ENCODE measurements at places on chromosomes 13 and 19. TPM values are rescaled to one million over a fixed set of nuclear protein-coding genes. Genes with fewer than 3 reads are reported as not detected.

Gene ACOD1
- total RNA-seq = not detected

Gene RNF17
- total RNA-seq = not detected

Gene KLK2
- not detected for total RNA-seq

Gene PSG4
- not detected for total RNA-seq

Gene KLF1
- not detected for total RNA-seq

Gene P2RY11
- 1.9 TPM for total RNA-seq

Gene GFY
- total RNA-seq = not detected

Gene SLC15A1
- total RNA-seq = not detected

DNA sequence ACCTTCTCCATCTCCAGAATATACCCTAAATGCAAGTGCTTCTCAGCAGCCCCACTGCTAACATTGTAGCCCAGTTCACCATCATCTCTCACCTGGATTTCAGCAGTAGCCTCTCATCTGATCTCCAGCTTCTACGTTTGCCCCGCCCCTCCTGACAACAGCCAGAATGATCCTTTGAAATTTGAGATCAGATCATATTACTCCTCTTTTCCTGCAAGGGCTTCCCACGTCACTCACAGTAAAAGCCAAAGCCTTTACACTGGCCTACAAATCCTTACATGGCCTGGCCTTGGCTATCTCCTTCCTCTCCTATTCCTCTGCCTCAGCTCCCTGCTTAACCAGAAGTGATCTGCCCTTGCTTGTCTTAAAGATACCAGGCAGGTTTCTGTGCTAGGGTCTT is 94.3 kb upstream of the NBEA start:
- DNase-seq = no peak

DNA sequence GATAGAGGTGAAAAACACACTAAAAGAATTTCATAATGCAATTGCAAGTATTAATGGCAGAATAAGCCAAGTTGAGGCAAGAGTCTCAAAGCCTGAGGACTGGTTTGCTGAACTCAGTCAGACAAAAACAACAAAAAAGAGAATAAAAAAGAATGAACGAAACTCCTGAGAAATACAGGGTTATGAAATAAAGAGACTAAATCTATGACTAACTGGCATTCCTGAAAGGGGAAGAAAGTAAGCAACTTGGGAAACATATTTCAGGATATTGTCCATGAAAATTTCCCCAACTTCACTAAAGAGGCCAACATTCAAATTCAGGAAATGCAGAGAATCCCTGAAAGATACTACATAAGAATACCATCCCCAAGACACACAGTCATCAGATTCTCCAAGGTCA is 47.8 kb downstream of the UBL3 start:
- no peak for DNase-seq

DNA sequence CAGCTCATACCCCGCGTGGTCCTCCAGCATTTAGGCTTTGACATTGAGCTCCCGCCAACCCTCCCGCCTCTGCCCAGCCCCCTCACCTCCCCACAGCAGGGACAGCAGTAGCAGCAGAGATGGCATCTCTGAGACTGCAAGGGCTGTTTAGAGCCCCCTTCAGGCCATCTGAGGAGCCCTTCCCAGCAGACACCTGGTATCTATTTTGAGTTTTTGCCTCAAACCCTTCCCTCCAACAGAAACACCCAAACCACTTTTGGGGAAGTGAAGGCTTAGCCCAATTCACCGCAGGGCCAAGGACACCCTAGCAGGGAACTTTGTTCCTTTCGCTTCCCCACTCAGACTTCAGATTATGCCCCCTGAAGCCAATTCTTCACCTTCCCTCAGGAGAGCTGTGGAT is 6.3 kb upstream of the ZNF175 start:
- DNase-seq = no peak

- DNase-seq = no peak
These were observed 291.1 kb downstream of the LMO7 start for GRCh38 chr13:75927183-75927669.

DNA sequence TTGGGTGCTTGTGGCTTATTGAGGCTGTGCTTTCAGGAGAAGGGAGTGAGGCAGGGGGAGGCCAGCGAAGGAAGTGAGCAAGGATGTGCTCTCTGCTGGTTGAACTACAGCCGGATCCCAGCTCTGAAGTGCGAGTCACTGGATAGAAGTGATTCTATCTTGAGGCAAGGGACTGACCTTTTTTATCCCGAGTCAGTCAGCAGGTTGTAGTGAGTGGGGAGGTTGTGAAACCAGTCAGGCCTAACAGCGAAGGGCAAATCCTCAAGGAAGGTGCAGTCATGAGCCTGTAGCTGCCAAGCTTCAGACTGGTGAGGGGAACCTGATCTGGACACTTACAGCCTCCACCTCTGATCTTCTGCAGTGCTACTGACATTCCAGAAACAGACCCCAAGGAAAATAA is 18.6 kb downstream of the SCEL start:
- no peak for DNase-seq

GRCh38 chr19:873084-873483 is 13.6 kb downstream of the CFD start:
- no peak for DNase-seq

DNA sequence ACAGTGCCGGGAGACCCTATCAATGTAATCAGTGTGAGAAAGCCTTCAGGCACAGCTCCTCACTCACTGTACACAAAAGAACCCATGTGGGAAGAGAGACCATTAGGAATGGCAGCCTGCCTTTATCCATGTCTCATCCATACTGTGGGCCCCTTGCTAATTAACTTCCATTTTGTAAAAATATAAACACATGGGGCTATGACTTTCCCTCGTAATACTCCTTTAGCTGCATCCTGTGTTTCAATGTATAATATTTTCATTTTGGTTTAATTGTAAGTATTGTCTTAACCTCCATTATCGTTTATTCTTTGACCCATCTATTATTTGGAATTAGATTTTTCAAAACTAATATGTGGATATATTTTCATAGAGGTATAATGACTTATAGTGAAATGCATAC is 29.3 kb downstream of the ZNF333 start:
- no peak for DNase-seq

- DNase-seq = no peak
These were observed 13.6 kb downstream of the POLR2E start for GRCh38 chr19:1081301-1082164.

DNA sequence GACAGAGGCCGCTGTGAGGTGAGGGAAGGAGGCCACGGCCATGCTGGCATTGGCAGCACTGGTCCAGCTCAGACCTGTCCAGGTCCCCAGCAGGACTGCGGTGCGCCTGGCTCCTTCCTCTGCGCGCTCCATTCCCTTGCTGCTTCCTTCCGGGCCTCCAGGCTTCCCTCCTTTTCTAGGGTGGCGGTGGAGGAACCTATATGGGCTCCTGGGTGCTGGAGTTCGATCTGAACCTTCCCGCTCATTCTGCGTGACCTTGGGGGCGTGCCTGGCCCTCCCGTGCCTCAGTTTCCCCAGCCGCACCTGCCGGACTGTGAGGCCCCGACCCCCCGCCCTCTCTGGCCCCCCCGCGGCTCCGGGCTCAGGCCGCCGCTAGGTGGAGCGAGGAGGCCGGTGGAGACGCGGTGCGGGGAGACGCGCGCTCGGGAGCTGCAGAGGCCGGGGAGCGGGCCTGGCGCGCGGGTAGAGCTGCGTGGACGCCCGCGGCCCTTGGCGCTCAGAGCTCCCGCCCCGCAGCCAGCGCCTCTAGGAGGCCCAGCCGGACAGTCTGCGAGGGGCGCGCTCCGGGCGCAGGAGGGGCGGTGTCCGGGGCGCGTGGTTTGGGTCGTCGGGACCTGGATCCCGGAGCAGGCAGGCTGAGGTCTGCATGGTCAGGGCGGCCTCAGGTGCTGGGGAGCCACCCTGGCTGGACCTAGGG is 29.9 kb downstream of the EFNA2 start:
- no peak for DNase-seq

- DNase-seq = no peak
These were observed 28.6 kb upstream of the SLC1A6 start for GRCh38 chr19:15008308-15008707.

GRCh38 chr13:94227255-94227879 is 252.1 kb downstream of the DCT start:
- no peak for DNase-seq

- DNase-seq = no peak
These were observed 205.8 kb downstream of the LMO7 start for GRCh38 chr13:75841905-75842304.

DNA sequence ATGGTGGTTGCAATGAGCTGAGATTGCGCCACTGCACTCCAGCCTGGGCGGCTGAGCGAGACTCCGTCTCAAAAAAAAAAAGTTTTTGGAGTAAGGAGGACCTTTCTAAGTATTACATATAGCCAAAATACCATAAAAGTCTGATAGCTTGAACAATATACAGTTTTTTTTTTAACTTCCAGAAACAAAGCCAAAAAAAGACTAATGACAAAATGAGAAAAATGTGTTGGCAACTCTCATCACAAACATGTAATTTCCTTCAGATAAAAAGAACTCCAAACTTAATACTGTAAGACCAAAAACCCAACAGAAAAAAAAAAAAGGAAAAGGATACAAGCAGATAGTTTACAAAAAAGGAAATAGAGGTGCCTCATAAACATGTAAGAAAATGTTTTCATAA is 68.2 kb upstream of the MED4 start:
- no peak for DNase-seq

- no peak for DNase-seq
These were observed 64.0 kb upstream of the TNFRSF19 start for GRCh38 chr13:23506071-23506806.

All from SJSA1 (cell line).